CD4-positive, alpha-beta T cell treated with Interleukin-2 at 100 ng/mL for 4 hours (primary cell): ENCODE measurements at places on chromosomes 5 and 9.

- no peak for DNase-seq
These were observed 288.4 kb downstream of the MTRR start for GRCh38 chr5:8157320-8157822.

DNA sequence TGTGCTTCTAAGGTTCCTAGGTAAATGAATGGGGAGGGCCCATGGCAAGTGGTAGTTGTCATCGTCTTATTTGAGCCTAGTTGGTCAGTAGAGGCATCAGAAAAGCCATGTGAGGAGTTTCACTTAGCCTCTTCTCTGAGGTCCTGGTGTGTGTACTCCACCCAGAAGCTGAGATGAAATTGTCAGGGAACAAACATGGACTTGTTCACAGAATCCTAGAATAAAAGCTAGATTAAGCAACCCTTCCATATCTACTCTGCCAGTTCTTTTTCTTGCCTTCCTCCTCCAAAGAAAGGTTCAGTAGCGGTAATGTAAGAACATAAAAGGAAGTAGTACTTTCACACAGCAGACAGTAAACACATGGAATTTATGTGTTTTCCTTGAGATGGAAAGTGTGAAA lies 70.4 kb downstream of the ARHGAP26 start:
- no peak for DNase-seq

GRCh38 chr5:72244862-72245371 lies 75.1 kb downstream of the MRPS27 start:
- peak; percentile 2 for DNase-seq

GRCh38 chr9:132969783-132970182 lies 8.7 kb upstream of the GFI1B start:
- DNase-seq = no peak

DNA sequence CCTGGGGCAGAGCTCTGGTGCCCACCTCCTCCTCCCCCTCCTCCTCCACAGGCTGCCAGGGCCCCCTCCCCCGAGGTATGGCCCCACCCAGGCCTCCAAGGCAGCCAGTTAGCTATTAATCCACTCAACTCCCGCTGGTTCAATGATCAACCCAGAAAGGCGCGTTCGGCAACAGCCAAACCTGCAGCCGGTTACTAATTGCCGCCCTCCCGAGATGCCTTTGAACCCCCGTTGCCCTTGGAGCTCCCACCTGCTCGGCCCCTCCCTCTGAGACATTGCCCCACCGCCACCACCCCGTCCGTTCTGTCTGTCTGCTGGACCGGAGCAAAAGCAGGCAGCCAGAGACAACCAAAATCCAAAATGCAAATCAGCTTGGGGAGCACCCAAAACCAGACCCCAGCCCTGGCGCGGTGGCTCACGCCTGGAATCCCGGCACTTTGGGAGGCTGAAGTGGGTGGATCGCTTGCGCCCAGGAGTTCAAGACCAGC lies 25.8 kb downstream of the NOTCH1 start:
- DNase-seq = no peak

DNA sequence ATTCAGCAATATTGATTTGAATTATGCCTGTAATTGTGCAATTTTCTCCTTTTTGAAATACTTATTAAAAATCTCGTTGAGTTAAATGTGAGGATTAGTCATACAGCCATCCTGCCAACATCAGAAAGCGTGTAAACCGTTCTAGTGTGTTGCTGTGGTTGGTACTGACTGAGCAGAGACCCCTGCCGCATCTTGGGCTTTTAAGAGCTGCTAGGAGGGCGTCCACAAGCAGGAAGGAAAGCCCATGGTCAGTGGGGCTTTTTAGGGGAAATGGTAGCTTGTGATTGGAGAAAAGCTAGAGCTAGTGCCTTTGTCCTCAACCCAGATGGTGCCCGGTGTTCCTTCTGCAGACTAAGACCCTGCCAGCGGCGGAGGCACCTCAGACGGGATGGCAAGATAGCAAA lies 1.3 kb downstream of the SDHA start:
- peak; percentile 39 for DNase-seq

GRCh38 chr5:93584596-93585040 lies 1.6 kb downstream of the NR2F1 start:
- no peak for DNase-seq

DNA sequence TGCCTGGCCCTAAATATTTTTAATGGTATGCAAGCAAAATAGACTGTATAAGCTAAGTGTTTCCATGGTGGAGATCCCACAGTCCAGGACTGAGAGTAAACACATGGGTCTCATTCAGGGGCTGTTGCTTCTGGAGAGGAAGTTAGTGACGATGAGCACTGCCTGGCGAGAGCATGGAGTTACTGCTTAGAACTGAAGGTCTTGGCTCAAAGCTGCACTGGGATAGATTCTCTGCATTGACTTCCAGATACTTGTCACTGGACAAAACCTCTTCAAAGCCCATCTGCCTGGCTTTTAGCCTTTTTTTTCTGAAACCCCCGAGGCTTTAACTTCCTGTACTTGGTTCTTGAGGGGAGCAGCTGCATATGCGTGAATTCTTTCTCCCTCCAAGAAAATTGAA lies 39.2 kb downstream of the GPR107 start:
- no peak for DNase-seq

GRCh38 chr5:56498759-56499395 lies 265.7 kb upstream of the ANKRD55 start:
- DNase-seq = no peak

GRCh38 chr5:98721231-98721928 lies 52.1 kb upstream of the RGMB start:
- DNase-seq = no peak

GRCh38 chr5:75509956-75510355 lies 1.5 kb downstream of the CERT1 start:
- no peak for DNase-seq

DNA sequence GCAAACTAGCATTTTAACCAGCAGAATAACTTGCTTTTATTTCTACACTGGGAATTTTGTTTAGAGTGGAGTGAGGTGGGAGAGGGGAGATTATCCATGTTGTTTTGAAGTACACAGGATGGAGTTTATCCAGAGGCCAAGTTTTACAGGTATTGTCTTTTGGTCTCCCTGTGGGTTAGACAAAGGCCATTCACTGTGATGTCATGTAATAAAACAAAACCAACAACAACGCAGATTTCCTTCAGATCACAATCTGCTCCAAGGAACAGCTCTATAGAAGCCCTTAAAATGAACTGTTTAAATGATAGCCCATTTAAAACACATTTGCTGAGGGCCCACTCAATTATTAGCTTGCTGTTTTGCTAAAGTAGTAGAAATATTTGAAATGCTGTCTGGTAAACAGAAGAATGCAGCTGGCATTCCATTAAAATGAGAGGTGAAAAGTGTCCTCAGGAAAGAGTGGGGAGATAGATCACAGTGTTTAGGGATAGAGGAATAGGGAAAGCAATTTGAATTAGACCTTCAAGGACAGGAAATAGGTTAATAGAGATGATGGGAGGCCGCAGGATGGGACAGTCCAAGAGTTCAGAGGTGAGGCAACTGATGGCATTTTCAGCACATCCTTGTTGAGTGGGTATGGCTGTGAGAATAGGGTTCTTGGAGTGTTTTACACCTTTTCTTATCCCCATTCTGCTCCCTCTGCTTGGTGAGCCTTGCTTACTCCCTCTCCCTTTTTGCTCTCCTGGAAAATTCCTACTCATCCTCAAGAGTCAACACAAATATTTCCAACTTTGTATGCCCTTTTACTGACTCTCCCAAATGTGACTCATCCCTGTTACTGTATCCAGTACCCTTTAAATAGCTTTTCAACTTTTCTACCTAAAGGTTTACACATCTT lies 140.1 kb upstream of the NR3C1 start:
- DNase-seq = no peak

DNA sequence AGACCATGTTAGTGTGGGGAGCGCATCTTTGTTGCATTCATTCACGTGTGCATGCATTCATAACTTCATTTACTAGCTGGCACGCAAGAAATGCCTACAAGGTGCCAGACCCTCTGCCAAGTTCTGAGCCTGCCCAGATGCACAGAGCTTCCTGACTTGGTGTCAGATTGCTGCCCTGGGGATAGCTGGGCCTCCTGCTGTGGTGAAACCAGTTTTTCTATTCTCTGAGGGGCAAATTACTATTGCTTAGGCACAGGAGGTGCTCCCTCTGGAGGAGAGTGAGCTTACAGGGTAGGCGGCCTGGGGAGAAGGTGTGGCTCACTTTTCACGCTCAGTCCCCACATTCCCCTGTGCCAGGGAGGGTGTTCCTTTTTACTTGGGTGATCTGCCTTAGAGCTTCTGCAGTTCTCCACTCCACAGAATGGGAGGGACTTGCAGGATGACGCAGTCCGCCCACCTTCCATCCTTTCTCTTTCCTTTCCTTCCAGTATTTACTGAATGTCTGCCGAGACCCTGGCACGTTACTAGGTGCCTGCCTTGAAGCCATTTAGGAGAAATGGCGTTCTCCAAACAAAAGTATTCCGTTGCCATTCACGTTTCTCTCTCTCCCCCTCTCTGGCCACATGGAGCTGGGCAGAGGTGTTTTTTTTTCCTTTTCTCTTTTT lies 27.9 kb upstream of the CTNNA1 start:
- no peak for DNase-seq

GRCh38 chr9:121906074-121906870 lies 186.8 kb downstream of the TTLL11 start:
- DNase-seq = no peak

- DNase-seq = no peak
These were observed 115.0 kb upstream of the CACNA1B start for GRCh38 chr9:137762414-137763061.

DNA sequence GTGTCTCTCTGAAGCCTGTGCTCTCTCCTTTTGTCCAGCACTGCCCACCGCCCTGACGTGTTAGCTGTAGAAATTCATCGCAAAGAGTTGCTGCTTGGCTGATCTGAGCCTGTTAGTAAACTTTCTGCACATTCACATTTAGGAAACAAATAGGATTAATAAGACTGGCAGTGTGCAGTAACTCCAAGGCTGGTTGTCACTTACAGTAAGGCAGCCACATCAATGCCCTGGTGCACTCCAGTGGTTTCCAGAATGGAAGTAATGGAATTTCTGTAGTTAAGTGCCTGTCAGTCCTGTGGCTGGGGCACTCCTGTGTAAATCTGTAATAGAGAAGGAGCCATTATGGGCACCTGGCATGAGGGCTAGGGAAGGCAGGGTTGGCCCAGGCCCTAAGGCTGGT lies 70.6 kb downstream of the DOCK2 start:
- no peak for DNase-seq

DNA sequence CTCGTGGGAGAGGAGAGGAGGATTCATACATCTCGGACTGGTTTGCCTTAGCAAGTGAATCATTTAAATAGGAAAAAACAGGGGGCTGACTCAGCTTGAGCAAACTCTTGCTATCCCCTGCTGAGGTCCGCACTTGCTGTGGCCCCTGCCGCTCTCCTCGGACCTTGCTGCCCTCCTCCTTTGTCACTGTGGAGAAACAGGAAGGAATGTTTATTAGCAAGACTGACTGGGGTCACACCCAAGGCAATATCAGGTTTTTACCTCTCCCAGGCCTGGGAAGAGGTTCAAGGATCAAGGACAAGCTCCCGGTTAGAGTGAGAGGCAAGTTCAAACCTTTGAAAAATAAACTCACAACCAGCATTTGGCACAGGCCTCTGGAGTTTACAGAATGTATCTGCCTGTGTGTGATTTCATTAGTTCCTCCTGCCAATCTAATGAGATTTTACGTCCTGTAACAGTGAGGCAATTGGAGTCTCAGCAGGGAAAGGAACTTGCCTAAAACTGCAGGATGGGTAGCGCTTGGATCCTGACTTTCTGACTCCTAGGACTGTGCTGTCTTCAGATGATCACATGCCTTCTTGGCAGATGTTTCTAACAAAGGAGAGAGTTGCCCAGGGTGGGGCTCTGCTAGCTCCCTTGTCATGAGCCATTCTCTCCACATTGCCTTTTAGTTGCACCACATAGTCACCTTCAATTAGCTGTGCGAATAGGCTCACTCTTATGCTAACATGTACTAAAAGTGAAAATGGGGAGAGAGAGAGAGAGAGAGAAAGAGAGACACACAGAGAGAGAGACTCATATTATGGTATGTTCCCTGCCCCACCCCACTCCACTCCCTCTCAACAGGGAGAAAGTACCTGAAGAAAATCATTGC lies 108.6 kb upstream of the CDKN2B start:
- DNase-seq = peak; percentile 16

GRCh38 chr5:163338-163620 lies 28.0 kb upstream of the LRRC14B start:
- DNase-seq = no peak

DNA sequence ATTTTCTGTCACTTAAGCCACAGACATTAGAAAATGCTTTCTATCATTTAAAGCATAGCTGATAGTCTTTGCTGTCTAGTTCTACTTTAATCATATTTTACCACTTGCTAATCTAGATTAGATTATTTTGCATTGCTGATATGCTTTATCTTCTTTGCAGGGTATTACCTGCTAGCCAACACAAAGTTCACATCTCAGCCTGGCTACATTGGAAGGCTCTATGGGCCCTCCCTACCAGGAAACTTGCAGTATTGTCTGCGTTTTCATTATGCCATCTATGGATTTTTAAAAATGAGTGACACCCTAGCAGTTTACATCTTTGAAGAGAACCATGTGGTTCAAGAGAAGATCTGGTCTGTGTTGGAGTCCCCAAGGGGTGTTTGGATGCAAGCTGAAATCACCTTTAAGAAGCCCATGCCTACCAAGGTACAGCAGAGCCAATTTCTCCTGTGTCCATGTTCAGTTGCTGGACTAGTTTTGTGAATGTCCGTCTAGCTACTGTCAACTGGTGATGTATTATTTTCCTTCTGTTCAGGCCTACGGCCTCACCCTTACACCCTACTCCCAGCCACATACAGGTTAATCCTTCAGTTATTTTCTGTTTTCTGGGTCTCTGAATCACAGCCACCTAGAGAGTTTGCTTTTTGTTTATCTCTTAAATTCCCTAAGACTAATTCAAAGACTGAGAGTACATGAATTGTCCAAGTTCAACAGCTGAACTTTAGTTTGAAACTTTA lies 99.9 kb downstream of the MAMDC2 start:
- no peak for DNase-seq

- no peak for DNase-seq
These were observed 47.3 kb upstream of the GALNT10 start for GRCh38 chr5:154143211-154143641.

DNA sequence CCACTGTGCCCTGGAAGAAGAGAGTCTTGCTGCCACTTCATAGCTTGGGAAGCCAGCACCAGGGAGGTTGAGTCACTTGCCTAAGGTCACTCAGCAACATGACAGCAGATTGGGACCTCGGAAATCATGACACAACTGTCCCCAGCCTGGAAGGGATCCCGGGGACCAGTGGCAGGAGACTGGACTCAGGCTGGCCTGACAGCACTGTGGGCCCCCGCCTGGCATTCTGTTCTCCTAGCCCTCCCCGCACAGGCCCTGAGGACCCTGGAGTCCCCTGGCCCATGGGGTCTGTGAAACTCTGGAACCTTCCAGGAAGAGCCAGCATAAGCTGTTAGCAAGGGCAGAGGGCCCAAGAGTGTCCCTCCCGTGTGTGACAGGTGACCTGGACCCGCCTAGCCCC lies 64.9 kb downstream of the COL5A1 start:
- DNase-seq = no peak

- no peak for DNase-seq
These were observed 17.3 kb downstream of the ADRB2 start for GRCh38 chr5:148843510-148844318.

GRCh38 chr5:170597109-170597751 lies 93.4 kb downstream of the KCNIP1 start:
- no peak for DNase-seq

GRCh38 chr5:177612215-177612673 lies 12.3 kb downstream of the B4GALT7 start:
- DNase-seq = no peak
